ENCODE measurements at places on chromosomes 6 and 20.

DNA sequence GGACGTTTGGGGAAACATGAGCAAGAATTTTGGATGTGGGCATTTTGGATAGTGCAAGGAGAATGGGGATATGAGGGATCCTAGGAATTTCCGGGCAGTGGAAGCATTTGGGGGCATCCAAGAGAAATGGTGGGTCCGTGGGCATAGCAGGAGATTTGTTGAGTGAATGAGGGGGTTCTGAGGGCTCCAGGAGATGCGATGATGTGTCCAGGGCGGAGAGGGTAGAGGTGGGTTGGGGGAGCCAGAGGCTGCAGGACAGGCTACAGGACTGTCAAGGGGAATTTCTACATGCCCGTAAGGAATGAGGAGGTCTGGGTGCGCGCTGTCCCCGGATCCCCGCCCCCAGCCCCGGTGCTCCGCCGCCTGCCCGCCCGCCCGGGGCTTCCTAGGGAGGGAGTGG lies 364 bp downstream of the FRS3 start:
- no peak for DNase-seq

- no peak for DNase-seq
These were observed 76.0 kb downstream of the MKKS start for GRCh38 chr20:10357974-10358373.

- DNase-seq: no peak
These were observed 37.1 kb upstream of the GRM4 start for GRCh38 chr6:34182751-34183531.

DNA sequence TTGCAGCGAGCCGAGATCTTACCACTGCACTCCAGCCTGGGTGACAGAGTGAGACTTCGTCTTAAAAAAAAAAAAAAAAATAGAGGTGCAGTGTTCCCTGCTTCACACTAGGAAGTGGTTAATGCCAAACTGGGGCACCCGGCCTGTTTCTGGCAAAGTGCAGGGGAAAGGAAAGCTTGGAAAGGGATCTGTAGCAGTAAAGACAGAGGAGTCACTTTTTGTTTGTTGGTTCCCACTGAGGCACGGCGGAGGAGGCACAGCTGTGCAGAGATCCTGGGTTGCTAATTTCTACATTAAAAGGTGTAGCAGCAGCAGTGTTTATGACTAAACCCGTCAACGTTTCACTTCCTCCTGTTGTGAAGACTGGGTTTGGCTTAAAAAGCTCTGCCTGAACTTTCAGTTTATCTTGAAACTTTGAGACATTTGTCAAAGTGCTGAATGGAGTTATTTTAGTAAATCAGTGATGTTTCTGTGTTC lies 125.6 kb downstream of the CARMIL1 start:
- DNase-seq: no peak

GRCh38 chr6:112087916-112088315 lies 525 bp downstream of the FAM229B start:
- no peak for DNase-seq

DNA sequence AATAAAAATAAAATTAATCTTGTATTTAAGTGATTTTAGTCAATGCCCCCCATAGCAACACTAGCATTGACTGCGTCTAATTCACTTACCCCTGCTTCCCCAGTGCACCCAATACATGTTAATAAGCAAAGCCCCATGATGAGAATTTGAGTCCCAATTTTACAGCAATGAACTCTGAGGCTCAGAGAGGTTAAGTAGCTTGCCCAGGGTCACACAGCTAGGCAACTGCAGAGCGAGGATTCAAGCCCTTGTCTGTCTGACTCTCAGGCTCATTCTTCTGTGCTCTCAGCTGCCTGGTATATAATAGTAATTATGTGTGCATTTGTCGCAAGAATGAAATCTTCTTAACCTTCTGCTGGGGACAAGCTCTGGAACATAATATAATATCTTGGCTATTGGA lies 8.5 kb downstream of the PABPC1L start:
- DNase-seq: no peak

GRCh38 chr6:111874025-111874415 lies 768 bp upstream of the FYN start:
- no peak for DNase-seq

GRCh38 chr6:136792095-136792409 lies 225 bp downstream of the MAP3K5 start:
- DNase-seq: no peak

- no peak for DNase-seq
These were observed 11.9 kb upstream of the SMIM29 start for GRCh38 chr6:34260576-34261267.

DNA sequence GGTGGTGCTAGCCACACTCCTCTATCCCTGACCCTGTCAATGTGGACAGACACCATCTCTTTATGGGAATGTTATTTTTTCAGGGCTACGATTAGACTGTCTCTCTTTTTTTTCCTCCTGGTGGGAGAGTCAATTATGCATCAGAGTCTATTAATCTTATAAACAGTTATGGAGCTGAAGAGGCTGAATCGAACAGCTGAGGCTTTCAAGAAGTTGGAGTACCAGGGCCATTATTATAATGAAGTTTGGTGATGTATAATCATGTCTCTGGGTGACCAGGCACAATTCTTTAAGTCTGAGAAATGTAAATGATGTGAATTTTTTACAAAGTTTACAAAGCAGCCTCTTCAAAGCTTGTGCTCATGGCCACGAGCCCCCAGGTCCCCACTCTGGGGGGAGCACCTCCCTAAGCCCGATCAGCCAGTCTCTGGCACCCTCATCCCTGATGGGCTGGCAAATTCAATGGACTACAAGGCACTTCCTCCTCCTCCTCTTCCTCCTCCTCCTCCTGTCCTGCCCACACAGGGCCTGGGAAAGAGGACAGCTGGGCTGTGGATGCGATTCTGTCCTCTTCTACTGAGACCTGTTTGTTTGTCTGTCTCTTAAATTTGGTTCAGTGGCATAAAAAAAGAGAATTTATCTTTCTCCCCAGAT lies 43.9 kb upstream of the QKI start:
- no peak for DNase-seq

DNA sequence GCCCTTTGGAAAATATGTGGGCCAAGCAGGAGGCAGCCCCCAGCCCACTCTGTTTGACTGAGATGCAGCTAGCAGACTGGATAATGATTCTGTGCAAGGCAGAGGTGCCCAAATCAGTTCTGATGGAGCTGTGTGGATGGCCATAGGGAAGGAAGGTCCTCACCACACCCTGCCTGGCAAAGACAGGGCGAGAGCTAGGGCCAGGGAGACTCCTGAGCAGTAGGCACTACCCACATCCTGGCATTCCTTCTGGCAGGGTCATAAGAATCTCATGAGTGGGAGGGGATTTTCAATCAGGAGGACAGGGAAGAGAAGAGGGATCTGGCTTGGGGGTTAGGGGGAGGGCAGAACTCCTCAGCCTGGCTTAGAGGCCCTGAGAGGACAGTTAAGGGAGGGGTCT lies 18.6 kb upstream of the TREM2 start:
- no peak for DNase-seq

DNA sequence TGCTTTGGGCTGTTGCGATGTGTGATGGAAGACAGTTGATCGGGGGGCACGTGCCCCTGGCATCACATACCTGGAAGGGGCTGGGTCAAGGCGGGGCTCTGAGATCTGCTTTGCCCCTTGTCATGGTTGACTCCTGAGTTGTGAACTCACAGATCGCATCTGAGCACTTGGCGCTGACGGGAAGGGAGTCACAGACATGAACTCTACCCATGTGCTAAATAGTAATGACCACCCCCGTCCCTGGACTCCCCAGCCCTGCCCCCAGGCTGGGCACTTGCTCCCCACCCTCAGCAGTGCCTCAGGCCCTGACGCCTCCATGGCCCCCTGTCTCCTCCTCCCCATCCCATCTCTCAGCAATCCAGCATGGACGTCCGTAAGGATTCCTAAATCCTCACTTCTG lies 107.0 kb downstream of the SYNDIG1 start:
- DNase-seq: no peak

DNA sequence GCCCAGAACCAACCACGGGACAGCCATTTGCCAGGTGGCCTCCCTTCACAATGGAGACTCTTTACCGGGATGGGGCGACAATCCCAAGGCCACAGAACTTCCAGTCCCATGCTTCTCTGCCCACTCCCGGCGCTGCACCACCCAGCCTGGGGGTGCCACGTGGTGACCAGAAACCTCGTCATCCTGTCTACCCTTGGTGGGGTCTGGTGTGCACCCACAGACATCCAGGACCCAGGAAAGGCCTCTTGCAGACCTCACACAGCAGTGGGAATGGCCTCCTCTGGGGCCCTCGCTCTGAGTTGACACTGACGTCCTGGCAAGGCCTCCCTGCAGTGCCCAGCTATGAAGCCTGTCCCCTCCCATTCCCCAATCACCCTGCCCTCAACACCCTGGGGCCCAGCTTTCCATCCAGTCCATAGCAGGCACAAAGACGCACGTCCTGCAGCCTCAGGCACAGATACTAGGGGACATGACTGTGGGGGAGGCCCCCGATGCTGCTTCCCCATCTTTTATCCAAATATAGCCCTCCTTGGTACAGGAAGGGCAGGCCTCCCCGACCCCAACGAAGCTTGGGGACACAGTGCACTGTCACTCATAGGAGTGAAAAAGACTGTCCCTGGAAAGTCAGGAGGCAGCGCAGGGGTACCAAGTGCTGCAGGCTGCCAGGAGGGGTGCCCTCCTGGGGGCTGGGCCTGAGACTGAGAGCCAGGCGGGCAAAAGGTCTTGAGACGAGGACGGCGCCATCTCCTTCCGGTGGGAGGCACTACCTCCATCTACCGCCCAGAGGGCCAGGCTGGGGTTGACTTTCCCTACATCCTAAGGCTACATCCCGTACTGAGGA lies 7.2 kb downstream of the CST7 start:
- DNase-seq: no peak

GRCh38 chr20:17161673-17162481 lies 65.0 kb upstream of the PCSK2 start:
- DNase-seq: no peak

DNA sequence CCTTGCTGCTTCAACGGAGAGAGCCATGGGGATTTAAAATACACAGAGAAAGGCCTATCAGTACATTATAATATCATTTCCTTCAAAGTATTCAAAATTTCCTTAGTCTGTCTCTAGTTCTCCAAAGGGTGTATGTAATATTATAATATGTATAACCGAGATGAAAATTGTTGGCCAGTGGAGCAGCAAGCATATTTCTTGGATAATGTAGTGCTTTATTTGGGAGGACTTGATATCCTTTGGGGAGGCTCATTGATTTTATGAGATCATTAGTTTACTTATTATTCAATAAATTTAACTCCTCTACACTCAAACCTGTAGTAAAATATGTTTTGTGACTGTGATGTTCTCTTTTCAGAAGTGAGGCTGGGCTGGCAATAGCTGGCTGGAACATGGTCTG lies 802.9 kb upstream of the FLRT3 start:
- no peak for DNase-seq

DNA sequence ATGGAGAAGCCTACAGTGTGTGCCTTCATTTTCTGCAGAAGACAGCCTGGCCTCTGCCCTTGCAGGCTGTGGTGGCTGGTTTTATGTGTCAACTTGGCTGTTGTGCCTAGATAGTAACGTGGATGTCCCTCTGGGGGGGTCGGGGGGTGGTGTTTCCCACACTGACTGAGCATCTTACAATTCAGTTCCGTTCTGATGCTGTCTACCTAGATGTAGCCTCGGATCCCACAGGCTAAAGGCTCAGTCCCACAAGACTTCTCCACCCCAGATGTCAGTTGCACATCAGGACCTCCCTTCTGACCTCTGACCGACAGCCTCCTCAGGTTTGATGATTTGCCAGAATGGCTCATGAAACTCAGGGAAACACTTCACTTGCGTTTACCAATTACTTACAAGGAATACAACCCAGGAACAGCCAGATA lies 4.4 kb downstream of the PYGB start:
- no peak for DNase-seq

GRCh38 chr6:7786214-7786661 lies 60.3 kb downstream of the BMP6 start:
- DNase-seq: no peak

DNA sequence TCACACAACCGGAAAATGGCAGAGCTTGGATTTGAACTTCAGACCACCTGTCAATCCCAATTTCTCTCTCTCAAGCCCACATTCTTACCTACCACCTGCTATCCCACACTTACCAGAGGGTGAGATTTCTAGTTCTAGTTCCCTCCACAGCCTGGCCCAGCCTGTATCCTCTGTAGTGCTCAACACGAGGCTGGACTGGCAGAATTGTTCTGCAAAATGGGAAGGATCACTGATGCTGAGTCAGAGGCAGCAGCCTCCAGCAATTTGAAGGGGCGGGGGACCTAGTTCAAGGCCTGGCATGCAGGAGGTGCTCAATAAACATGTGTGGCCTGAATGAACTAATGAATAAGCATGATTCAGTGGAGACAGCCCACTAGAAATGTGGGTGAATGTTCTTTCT lies 53.6 kb upstream of the TTPAL start:
- peak; percentile 36 for DNase-seq

DNA sequence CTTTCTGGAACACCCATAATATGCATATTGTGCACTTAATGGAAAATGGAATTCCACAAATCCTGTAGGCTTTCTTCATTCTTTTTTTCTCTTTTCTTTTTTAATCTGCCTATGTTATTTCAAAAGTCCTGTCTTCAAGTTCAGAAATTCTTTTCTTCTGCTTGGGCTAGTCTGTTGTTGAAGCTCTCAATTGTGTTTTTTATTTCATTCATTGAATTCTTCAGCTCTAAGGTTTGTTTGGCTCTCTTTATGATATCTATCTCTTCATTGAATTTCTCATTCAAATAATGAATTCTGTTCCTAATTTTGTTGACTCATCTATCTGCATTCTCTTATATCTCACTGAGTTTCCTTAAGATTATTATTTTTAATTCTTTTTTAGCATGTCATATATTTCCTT lies 10.1 kb downstream of the SPINT4 start:
- no peak for DNase-seq

DNA sequence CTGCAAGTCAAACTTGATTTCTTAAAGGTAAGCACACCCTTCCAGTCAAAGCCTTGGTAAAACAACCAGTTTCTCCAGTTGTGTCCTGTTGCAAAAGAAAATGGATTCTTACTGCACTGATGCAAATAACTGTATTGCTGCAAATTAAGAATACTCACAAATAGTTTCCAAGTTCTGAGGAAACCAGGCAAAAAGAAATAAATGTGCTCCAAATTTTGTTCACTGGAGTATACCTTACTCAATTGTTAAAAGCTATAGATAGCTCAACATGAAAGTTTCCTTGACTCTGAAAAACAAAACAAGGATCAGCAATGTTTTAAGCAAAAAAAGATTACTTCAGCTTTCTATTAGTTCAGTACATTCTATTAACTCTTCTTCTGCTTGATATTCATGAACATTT lies 75.2 kb downstream of the SLC16A10 start:
- no peak for DNase-seq

DNA sequence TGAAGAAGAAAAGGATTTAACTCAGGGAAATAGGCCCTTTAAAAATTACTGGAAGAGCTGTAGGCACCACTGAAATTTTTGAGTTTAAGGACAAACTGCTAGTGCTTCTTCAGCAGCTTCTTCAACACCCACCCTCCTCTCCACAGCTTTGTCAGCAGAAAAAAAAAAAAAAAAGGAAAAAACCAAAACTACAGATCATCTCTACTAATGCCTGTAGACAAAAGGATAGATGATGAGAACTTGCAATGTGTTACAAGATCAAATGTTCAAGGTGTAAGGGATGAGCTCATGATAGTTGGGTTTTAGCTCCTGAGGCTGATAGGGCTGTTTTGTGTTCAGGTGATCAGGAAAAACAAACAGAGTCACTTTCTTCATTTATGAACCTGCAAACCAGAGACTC lies 55.2 kb upstream of the PREP start:
- DNase-seq: no peak

Measured in HS-5 (cell line).